Hypothalamus (tissue), 51 donors: ENCODE measurements at places on chromosomes 4 and X.

GRCh38 chrX:118116713-118117550 lies at the start of gene KLHL13:
TSS of gene KLHL13 (minus strand) at chrX:118116810. CDS start at chrX:118028473, 88,337 bp downstream.
- DNase-seq = peak; percentile 18

DNA sequence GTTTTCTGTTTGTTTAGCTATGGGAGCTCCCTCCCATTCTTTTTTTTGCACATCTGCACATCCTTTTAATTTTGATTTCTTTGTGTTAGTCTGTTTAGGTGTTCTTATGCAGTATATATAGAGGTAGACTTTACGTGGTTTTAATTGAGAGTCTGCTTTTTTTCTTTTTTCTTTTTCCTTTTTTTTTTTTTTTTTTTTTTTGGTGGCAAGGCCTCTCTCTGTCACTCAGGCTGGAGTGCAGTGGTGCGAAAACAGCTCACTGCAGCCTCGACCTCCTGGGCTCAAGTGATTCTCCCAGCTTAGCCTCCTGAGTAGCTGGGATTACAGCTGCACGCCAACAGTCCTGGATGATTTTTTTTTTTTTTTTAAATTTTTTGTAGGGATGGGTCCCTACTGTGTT lies 68.2 kb downstream of the FAM193A start:
- DNase-seq = no peak

DNA sequence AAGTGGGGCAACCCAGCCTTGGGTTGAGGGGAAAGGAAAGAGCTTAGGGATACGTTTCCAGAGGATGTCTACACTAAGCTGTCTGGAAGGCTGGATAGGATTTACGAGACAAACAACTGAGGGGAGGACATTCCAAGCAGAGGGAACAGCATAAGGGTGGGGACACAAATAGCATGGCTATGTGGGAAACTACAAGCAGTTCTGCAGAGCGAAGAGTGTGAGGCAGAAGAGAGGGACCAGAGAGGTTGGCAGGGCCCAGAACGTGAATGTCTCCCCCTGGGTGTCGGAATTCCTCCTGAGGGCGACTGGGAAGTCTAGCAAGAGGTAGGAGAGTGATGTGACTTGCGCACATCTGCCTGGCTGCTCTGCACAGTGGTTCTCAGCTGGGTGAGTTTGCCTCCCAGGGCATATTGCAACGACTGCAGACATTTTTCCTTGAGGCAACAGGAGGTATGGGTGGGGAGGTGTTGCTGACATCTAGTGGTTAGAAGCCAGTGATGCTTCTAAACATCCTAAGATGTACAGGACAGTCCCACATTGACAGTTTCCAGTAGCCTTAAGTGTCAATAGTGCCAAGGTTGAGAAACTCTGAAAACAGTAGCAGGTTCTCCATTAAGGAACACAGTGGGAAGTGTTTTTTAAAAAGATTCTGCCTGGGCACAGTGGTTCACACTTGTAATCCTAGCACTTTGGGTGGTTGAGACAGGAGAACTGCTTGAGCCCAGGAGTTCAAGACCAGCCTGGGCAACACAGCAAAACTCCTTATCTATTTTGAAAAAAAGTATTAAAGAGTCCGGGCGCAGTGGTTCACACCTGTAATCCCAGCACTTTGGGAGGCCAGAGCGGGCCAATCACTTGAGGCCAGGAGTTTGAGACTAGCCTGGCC lies 9.2 kb downstream of the NDUFA1 start:
- no peak for DNase-seq

DNA sequence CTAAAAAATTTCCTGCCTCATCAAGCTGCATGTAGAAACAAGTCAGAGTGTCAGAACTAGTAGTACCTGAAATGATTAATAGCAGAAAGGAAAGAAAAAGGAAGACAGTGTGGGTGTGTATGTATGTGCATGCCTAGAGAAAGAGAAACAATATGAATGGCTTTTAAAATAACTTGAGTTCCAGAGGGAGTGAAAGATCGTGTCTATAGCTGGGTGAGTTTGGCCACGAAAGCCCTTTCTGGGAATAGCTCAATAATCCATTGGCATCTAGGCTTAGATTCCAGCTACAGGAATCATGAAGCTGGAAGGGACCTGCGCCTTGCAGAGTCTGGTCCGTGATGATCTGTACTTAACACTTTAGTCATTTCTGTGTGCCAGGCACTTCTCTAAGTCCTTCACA lies 195.6 kb downstream of the RAPGEF2 start:
- DNase-seq = no peak

DNA sequence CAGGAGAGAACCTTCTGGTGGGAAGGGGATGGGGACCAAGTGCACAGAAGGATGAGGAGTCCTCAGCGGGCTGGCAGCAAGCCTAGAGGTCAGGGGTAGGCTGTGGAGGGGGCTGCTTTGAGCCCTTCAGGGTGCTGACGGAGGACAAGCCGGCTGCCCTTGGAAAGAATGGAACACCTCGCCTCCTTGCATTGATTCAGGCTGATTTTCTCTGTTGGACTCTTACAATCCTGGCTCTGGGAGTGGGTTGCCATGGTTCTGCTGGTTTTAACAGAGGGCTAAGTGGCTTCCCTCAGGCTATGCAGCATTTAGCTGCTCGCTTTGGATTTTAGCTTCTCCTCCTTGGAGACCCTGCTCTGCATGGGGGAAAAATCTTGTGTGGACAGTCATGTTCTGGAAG lies 49.4 kb upstream of the CHRNA9 start:
- no peak for DNase-seq

DNA sequence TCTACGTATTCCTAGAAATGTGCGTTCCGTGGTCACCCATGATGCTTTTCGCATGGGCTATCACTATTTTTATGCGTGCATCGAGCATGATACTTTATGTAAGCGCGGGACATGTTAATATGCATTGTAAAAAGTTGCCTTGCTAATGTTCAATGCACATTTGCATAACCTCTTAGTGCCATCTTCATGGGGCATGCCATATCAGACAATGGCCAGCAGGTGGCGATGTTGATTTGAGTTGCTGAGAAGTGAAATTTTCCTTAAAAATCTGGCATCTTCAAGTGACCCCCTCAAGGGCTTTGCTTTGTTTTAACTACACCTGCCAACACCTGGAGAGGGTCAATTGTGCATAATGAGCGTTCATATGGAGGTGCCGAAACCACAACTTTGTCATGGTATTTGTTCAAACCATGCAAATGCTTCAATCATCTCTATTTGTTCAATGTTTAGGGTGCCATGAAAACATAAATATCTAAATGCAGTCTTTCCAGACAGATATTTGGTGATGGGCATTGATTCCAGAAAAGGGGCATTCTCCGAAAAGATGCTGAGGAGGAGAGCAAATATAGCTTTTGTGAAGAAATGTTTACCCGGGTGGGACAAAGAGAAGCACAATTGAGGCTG lies 833.9 kb upstream of the PRKX start:
- DNase-seq = peak; percentile 23

DNA sequence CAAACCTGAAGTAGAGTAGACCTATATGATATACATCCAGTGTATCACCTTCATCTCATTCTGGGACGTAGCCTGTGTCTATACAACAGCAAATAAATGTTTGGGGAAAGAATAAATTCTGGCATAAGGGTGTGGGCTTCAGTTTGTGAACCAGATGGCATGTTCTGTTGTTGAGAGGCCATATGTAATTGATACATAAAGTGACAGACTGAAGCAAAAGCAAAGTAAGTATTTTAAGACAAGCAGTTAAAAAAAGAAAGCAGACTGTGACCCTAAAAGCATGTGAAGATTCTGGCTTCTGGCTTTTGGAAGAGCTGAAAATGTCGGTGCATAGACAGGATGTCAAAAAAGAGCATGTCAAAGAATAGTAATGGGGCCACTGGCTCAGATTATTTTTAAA lies 22.9 kb downstream of the MID2 start:
- DNase-seq = no peak

GRCh38 chr4:159355466-159355865 lies 252.6 kb downstream of the RAPGEF2 start:
- DNase-seq = no peak

DNA sequence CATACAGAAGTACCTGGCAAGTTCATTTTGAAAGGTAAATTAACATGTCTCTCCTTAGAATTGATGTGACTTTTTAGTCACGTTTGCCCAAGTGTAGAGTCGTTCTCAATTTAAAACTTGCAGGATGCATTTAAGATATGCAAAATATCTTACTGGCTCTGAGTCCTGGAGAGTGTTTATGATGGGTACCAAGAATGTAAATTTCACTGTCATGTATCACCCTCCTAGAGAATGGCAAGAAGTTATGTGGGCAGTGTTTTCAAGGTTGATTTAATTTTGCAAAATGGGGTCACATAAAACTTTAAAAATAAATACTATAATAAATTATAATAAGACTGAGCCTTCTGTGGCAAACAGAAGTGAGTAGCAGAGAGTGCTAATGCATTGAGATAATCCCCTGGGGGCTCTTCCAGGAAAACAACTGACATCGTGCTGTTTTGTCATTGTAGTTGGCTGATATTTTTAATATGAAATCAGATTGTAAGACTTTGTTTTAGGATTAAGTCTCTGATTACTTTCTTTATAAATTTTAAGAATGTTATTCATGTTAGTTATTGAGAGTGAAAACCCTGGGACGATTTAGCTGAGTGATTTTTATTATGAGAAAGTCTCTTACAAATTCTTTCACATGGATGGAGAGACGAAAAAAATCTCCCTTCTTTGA lies 103.0 kb downstream of the AFF1 start:
- no peak for DNase-seq

- DNase-seq = no peak
These were observed 71.8 kb upstream of the GPR34 start for GRCh38 chrX:41616935-41617334.

DNA sequence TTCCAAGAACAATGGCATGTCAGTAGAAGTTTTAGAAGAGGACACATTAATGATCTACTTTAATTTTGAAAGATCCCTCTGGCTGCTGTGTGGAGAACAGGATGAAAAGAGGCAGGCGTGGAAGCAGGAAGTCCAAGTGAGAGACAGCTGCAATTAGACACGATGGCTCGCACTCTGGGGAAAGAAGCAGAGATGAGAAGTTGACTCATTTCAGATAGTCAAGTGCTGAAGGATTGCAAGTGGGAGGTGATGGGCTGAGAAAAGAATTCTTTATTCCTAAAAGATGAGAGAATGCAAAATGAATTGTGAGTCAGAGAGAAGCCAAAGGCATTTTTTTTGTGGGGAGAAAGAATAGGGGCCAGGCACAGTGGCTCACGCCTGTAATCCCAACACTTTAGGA lies 16.5 kb downstream of the RXFP1 start:
- no peak for DNase-seq

GRCh38 chrX:48475296-48475695 lies 703 bp upstream of the FTSJ1 start:
- no peak for DNase-seq

GRCh38 chr4:149638073-149638472 lies 177.6 kb downstream of the IQCM start:
- no peak for DNase-seq

GRCh38 chrX:77003956-77004355 lies 443.2 kb upstream of the FGF16 start:
- no peak for DNase-seq

DNA sequence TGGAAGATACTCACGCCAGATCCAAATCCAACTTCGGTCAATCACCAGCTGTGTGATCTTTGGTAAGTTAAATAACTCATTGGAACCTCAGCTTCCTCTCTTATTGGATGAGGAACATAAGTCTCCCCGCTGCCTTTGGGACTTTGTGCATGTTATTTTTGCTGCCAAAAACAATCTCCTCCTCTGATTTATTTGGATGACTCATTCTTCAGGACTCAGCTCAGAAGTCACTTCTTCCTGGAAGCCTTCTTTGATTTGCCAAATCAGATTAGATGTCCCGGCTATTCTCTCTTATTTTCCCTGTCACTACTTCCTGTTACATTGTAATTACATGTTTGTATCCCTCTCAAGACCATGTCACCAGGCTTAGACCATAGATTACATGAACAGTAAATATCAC lies 138.0 kb upstream of the BOD1L1 start:
- DNase-seq = no peak

DNA sequence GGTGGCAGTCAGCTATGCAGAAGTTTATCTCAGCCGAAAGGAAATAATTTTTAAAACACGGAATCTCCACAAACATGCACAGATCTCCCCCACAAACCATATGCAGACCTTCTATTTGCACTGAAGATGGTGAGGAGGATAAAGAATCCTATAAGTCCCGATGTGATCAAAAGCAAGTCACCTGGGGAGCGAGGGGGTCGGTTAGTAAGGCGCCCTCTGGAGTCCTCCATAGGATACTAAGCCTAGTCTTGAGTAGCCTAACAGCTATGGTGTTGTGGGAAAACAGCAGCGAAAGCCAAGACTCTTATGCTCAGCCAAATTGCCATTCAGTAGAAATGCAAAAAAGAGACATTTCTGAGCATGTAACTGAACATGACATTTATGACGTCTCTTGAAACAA lies 210.9 kb downstream of the FRMPD4 start:
- DNase-seq = no peak

DNA sequence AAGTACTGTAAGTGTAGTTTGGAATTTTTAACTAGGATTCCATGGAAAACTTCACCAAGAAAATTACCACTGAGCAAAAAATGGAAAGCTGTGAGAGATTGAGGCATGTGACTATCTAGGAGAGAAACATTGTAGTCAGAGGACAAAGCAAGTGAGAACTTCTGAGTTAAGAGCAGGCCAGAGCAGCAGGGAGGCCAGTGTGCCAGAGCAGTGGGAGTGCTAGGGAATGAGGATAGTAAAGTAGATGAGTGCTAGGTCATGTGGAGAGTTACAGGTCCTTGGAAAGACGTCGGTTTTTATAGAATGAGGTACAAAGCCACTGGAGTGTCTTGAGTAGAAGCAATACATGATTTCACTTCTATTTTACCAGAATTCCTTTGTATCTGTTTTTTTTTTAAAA lies 52.7 kb upstream of the FAT4 start:
- no peak for DNase-seq

GRCh38 chr4:93839704-93840103 lies 11.2 kb downstream of the ATOH1 start:
- DNase-seq = no peak

- no peak for DNase-seq
These were observed 17.8 kb downstream of the PSAPL1 start for GRCh38 chr4:7416745-7417432.

DNA sequence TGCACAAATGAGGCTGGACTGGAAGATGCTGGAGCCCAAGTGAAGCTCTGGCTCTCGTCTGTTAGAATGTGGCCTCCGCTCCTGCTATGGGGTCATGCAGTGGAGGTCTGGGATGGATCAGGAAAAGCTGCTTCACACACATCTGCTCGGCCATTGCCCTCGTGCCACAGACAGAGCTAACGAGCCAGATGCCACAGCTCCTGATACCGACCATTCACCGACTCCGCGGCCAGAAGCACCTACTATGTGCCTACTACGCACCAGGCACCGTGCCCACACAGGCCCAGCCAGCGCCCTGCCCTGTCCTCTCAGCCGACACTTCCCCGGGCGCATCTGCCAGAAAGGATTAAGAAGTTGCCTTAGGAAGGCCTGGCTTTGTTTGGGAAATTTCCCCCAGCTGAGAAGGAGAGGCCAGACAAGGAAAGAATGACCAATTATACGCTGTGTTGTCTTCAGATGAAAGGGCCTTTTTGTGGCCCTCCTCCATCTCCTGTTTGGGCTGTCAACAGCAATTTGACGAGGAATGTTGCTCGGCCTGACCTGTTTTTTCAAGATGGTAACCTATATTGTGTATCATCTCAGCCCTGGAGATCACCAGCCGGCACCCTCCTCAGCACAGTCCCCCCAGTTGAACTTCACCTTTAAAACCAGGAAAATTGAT lies 34.3 kb downstream of the HMX1 start:
- no peak for DNase-seq

- no peak for DNase-seq
These were observed 34.4 kb upstream of the ARHGEF6 start for GRCh38 chrX:136814847-136815750.
